ENCODE measurements at places on chromosomes 11 and 22. TPM values are rescaled to one million over a fixed set of nuclear protein-coding genes. Genes with fewer than 3 reads are reported as not detected.

DNA sequence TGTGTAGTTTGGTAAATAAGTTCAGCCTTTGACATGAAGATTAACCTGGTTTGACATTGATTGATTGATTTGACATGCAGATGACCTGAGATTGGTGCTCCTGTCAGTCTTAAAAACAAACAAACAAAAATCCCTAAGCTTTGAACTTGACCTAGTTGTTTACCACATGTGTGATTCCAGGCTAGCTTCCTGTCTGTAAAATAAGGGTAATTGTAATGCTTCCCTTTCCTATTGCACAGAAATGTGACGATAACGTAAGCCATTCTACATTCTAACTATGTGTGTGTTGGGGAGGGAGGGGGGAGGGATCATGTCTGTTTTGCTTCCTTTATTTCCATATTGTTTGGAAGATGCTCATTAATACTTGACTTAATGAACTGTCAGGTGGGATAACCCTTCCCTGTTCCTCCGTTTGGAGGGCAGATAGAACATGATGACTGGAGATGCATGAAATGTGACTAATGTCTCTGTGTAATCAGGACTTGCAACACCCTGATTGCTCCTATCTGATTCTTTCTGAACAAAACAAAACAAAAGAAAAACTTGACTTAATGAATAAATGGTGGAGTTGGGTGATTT is 106.1 kb upstream of the CLMP start:
- DNase-seq = no peak

GRCh38 chr22:36162127-36163034 is 1.8 kb upstream of the APOL3 start:
- no peak for DNase-seq

- DNase-seq = no peak
These were observed 20.7 kb upstream of the IZUMO1R start for GRCh38 chr11:94283678-94284077.

The NFAM1 gene
- 10.6 TPM for polyA plus RNA-seq

The SHISA8 gene
- polyA plus RNA-seq = 1.2 TPM

- no peak for DNase-seq
These were observed 73.8 kb upstream of the PARVA start for GRCh38 chr11:12303421-12304149.

The ACR gene
- 0.21 TPM for polyA plus RNA-seq
